SHP77 treated with DMSO at 0.1 percent for 48 hours (cell line): ENCODE measurements at places on chromosomes 16 and 17.

GRCh38 chr16:50776037-50776436, 34.2 kb downstream of the CYLD start:
- no peak for DNase-seq

DNA sequence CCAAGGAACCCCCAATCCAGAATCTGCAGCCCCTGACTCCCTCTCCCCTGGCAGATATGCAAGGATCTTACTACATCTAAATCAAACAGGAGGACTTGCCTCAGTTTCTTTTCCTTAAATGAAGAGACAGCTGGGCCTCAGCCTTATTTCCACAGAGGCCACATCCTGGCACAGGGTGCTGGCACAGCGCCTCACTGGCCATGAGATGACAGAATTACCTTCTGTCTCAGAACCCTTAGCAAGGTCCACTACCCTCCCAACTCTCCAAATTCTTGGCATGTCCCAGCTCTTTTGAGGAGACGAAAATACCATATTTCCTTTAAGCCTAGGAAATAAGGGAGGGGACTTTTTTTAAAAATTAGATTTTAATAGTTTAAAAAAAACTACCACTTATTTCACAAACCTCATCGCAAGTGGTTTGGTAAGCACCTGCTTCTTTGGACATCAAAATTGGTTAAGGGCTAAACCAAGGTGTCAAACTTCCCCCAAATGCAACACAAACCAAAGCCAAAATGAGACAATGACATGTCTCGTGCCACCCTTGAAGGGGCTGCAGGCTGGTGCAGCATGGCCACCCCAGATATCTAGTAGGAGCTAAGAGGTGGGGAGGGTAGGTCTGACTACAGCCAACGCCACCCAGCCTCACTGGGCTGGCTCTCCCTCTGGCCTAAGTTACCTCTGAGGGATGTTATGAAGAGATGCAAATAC, 25.3 kb downstream of the FAM117A start:
- no peak for DNase-seq

GRCh38 chr17:28421787-28422305, 15.8 kb upstream of the SLC46A1 start:
- DNase-seq, result no peak

GRCh38 chr16:88295671-88296436, 86.9 kb upstream of the ZNF469 start:
- DNase-seq, result no peak

- no peak for DNase-seq
Observed at GRCh38 chr16:363110-363765, 7.1 kb downstream of the MRPL28 start.

DNA sequence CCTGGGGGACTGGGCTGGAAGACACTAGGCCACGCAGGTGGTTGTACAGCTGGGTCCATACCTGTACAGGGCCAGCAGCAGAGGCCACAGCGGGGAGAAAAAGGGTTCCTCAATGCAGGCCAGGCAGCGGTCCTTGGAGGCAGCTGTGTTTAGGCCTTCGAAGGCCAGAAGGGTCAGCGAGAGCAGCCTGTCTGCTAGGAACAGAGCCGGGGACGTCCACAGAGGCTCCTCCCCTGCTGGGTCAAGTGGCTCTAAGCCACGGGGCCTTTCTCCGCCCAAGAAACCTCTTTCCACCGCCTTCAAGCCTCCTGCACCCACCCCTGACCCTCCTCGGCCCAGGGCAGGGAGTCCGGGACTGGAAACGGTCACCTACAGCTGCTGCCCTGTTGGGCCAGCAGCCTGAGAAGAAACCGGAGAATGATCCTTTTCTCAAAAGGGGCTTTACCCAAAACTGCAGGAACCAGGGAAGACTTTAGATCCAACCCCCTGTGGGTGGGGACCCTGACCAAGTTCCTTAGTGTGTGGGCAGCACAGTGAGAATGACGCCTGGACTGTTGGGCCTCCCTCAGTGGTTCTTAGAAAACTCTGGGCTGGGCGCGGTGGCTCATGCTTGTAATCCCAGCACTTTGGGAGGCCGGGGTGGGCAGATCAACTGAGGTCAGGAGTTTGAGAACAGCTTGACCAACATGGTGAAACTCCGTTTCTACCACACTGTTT, 8.4 kb upstream of the SPATA2L start:
- no peak for DNase-seq

DNA sequence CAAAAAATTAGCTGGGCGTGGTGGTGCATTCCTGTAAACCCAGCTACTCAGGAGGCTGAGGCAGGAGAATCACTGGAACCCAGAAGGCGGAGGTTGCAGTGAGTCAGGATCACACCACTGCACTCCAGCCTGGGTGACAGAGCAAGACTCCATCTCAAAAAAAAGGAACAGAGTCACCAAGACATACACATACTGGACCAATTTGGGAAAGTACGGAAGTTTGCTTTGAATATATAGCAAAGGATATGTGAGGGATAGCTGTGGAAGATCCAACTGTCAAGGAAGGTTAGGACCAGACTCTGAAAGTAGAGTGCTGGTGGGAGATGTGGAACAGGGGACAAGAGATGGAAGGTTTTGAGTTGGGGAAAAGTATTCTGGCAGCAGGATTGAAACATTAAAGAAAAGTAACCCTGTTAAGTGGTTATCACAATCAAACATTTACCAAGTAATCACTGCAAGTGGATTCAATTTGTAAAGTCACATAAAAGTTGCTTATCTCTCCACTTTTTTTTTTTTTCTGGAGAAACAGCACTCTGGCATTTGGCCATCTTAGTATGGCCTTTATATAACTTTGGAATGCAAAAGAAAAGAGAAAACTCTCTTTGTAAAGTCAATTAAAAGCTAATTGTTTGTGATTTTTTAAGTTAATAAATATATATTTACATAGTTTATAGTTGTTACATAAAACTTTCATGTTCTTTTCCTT, 259.4 kb upstream of the TBX2 start:
- DNase-seq, result no peak

DNA sequence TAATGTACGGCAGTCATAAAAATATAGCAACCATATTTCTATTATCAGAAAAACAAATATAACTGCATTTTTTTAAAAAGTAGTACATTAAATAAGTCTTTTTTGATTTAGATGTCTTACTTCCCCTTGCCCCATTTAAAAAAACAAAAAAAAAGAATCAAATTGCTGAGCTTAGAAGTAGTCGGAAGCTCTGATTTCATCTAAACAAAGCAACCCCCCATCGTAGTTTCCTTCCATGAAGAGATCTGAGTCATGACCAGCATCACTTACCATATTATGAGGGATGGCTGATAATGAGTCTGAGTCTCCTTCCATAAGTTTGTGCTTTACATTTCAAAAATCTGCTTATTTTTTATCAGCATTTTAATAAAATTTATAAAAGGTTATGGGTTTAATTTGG, 86.2 kb downstream of the ITFG1 start:
- no peak for DNase-seq

- no peak for DNase-seq
Observed at GRCh38 chr17:72496461-72496860, 375.6 kb downstream of the SOX9 start.

- DNase-seq, result no peak
Observed at GRCh38 chr17:9140550-9141424, 119.5 kb downstream of the NTN1 start.

DNA sequence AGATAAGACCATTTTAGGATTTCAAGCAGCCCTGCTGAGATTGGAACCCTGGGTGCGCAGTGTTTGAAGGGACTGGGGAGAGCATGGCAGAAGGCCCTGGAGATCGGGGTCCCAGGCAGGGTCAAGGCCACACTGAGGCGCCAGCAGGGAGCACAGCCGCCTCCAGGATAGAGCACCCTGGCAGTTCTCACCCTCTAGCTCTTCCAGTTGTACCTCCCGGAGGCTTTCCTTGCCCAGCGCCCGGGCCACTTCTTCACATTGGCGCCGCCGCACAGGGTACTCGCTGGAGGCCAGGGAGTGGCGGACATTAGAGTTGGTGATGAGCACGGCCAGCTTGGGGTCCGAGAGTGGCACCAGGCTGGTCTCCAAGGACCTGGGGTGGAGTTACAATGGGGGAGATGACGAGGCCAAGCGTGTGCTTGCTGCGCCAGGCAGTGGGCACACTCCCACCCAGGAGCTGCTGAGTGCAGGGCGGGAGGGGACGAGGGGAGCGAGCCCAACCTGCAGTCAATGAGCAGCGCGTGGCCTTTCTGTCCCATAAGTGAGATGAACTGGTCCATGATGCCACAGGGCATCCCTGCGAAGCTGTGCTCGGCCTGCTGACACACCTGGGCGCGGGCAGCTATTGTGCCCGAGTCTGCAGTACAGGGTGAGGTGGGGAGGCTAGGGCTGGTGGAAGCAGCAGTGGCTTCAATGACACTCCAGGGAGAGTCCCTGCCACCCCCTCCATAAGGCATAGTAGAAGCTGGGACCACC, 2.3 kb downstream of the GALK1 start:
- DNase-seq, result no peak
